Cardiac muscle cell (in vitro differentiated cells and primary cell): ENCODE measurements at places on chromosomes 7 and 10.

GRCh38 chr10:88934900-88935672 is 17.5 kb downstream of the ACTA2 start:
- DNase-seq, result peak; percentile 86

DNA sequence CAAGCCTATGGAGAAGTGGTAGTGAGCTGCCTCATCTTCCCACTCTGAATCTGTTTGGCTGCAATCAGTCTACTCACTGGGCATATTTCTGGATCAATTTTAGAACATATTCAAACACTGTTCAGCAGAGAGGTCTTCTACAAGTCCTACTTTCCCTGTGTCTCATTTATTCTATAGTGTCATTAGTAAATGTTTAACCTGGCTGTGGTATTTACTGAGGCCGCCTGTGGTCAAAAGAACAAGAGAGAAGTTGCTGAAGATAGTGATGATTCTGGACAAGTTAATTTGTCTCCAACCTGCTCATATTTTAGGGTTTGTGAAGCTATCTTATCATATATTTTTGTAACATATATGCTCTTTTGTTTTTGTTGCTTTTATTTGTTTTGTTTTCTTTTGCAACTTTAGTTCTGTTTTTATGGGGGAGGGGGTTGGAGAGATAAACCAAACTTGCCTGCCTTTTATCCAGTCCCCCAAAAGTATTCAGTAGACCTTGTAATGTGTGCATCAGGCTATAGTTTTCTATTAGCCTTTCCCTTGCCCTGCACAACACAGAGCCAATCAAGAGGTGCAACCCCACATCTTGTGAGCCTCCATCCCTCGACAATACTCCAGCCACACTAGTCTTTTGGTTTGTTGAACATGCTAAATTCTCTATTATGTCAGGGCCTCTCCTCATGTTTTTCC is 362.8 kb upstream of the MBL2 start:
- no peak for DNase-seq

GRCh38 chr10:34824870-34825269 is 9.8 kb upstream of the PARD3 start:
- DNase-seq, result no peak

GRCh38 chr10:79055892-79056291 is 12.9 kb upstream of the ZMIZ1 start:
- no peak for DNase-seq

GRCh38 chr7:52842202-52842900 is 193.1 kb upstream of the POM121L12 start:
- no peak for DNase-seq

GRCh38 chr10:133110133-133110532 is 22.4 kb downstream of the ADGRA1 start:
- peak; percentile 40 for DNase-seq

DNA sequence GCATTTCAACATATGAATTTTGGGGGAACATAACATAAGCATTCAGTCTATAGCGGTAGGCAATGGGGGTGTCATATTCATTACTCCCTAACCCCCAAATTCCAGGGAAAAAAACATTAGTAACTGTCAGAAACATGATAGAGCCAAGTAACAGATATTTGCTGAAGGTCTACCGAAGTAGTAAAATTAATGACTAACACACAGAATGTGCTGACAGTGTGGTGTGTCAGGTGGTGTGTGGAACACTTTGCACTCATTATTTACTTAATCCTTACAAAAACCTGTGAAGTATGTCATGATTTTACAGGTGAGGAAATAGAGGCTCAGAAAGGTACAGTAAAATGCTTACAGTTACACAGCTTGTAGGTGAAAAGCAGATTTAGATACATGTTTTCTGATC is 85.4 kb upstream of the RHOBTB1 start:
- no peak for DNase-seq

GRCh38 chr10:110774069-110775019 is 97.4 kb upstream of the PDCD4 start:
- DNase-seq, result no peak

GRCh38 chr10:79409038-79409725 is 36.2 kb downstream of the ZCCHC24 start:
- DNase-seq, result no peak

DNA sequence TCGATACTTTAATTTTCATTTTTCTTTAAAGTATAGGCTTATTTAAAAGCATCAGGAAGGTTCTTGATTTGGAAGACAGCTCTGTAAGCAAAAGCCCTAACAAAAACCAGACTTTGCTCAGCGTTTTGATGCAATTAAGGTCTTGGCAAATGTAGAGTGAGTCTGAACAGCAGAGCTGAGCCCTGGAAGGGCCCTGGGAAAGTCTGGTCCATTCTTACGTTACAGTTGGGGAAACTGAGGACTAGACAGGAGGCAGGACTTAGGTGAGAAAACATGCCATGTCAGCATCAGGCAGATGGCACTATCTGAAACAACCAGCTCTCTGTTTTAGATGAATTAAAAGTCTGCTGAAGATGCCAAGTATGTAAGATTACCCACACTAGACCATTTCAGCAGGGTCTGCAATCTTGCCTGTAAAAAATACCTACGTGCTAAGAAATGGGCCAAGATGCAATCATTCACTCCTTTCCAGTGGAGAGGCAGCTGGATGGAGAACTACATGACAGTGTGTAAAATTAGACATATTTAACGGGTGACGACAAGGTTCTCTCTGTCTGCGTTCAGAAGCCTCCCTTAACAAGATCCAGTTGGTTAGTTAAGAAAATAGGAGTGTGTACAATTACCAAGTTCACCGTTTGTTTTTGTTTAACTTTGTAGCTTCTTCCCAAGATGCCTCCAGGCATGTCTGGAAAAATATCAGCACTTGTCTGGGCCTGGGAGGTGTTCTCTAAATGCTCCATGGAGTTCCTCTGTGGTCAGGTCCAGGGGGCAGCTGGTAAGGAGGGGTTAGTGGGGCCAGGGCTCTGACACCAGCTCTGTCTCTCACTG is 502.3 kb upstream of the ZMIZ1 start:
- peak; percentile 27 for DNase-seq

DNA sequence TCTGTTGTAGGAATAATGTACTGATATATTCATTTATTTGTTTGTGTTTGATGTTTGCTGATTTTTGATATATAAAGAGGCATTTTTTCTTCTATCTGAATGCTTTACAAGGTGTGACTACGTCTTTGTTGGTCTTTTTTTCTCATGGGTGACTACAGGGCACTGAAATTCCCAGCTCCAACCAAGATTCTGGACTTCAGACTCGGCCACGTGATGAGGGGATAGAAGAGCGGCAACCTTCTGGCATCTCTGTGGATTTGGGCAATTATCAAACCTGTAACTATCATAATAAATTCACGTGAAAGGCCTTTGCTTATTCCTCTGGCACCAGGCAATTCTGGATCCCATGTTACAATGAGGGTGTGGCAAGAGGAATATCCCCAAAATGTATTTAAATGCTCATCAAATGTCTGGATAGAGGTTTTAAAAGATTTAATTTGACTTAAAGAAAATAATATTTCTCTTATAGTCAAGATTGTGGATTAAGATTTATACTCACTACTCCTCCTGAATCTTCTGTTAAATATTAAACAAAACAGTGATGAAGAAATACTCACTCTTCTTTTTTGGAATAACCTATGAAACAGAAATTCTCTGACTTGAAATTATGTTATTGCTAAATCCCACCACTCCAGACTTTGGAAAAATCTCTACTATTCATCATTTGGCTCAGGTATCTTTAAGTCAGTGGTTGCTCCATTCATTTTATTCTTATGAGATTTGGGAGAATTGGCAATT is 276.3 kb downstream of the GPR37 start:
- DNase-seq, result no peak

DNA sequence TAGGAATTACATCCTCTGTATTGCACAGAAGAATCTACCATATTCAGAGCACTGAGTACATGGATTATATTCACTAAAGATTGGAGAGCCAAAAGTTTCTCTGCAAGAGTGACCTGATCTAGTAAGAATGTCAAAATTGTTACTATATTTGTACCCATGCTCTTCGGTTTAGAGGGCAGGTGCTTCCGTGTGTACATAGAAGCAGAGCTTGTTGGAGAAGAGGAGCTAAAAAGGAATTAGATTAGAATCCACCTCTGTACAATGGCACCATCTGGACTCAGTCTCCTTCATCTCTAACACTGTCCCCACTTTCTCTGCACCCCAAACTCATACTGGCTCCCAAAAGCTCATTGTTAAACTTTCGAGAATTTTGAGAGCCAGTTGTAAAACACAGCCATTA is 8.3 kb downstream of the CALD1 start:
- DNase-seq, result no peak

GRCh38 chr7:130435311-130435854 is 5.4 kb downstream of the CEP41 start:
- DNase-seq, result no peak

DNA sequence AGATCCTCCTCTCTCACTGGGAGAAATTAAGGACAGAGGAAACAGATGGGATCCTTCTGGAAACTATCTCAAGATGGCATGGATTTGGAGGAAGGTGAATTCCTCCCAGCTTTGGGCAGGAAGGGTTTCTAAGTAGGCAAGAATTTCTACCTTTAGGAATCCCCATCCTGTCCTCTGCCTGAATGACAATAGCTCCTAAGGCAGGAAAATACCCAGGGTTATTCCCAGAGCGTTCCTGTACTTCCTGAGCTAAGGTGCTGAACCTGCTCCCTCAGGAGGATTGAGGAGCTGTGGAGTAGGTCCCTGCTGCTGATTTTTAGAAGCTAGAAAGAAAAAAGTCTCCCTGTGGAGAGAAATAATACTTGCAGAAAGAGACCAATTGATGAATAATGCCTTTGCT is 568 bp downstream of the MGAM2 start:
- no peak for DNase-seq

DNA sequence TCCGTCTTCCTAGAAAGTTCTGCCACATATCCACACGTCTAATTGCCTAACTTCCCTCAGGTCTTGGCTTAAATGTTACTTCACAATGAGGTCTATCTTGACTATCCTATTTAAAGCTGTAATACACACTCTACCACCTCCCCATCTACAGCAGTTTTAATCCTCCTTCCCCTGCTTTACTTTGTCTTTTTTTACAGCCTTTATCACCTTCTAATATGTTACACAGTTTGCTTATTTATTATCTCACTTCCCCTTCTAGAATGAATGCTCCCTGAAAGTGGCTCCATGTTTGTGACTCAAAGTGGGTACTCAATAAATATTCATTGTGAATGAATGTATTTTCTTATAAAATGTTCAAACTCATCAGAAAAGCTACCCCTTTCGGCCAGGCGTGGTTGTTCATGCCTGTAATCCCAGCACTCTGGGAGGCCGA is 13.6 kb upstream of the MICU1 start:
- no peak for DNase-seq

DNA sequence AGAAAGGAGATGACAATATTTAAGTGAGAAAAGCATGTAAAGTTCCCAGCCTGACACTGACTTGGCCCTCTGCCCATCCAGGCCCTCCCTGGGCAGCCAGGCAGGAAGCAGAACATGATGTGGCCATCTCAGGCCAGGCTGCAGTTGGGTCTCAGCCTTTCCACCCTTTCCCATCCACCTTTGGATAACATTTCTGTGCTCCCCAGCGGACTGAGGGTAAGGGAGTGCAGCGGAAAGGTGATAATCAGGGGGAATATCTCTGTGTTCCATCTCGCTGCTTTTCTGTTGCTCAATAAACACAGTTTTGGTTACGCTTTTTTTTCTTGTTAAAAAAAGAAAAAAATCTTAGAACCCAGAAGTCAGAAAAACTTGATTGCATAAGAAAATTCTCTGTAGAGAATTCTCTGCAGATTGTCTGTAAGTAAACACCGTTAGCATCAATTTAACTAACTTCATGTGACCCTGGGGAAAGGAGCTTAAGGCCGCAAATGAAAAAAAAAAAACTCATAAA is 37.2 kb upstream of the TARP start:
- DNase-seq, result peak; percentile 70

DNA sequence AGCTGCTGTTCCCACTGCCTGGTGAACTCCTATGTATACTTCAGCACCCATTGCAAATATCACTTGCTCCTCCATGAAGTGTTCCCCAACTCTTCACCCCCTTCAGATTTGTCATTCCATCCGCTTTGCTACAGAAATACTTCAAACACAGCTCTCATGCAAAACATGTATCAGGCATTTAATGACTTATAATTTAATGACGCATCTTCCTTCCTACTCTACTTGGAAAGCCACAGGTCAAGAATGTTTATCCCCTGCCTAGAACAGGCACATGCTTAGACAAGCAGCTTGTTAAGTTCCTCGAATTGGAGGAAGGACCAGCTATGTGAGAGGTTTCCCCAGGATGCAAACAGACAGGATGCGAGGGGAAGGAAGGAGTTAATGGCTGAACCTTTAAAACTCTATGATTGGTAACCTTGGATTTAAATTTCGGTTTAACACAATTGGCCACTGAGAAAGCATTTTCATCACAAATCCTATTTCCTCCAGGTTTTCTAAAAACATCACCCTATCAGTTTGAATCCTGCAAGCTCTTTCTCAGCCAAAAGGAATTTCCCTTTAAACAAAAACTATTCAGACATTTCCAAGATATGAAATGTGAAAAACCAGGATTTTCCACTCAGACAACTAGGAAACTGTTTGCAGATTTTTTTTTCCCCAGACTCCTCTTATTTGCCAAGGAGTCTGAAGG is 11.5 kb downstream of the CREB3L2 start:
- peak; percentile 89 for DNase-seq

- no peak for DNase-seq
Observed at GRCh38 chr7:85004402-85004801, 182.5 kb downstream of the SEMA3D start.

GRCh38 chr10:12501324-12501723 is 152.0 kb downstream of the CAMK1D start:
- peak; percentile 5 for DNase-seq

DNA sequence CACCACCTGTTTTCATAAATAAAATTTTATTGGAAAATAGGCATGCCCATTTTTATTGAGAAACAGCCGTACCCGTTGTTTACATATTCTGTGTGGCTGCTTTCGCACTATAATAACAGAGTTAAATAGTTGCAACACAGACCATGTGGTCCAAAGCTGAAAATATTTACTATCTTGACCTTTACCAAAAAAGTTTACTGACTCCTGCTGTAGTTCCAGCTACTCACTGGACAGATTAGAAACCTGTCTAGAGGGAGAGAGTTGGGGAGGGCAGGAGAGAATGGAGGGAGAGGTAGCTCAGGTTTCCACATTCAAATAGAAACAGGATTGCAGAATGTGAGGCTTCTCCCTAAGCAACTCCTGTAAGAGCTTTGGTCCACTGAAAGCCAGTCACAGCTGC is 55.1 kb upstream of the GLCCI1 start:
- no peak for DNase-seq

DNA sequence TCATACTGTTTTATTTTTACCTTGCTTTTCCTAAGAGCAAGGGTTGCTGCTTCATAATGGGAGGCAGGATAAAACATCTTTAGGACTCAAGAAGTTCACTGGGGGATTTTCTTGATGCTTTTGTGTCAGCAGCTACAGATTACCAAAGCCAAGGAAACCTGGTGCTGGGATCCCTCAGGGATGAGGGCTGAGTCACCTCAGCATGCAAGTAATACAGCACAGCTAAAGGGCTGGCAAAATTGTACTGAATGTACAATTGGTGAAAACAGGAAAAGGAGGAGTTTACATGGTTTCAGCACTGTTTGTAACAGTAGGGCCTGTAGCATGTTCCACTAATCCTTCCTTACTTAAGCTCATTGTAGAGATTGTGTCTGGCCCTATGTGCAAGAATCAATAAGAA is 1056.8 kb downstream of the SORCS1 start:
- peak; percentile 75 for DNase-seq
